Activated T-cell treated with anti-CD3 and anti-CD28 coated beads, Interleukin-2, amount 50 U/mL, for 1 hour (primary cell): ENCODE measurements at places on chromosomes 16 and 17.

DNA sequence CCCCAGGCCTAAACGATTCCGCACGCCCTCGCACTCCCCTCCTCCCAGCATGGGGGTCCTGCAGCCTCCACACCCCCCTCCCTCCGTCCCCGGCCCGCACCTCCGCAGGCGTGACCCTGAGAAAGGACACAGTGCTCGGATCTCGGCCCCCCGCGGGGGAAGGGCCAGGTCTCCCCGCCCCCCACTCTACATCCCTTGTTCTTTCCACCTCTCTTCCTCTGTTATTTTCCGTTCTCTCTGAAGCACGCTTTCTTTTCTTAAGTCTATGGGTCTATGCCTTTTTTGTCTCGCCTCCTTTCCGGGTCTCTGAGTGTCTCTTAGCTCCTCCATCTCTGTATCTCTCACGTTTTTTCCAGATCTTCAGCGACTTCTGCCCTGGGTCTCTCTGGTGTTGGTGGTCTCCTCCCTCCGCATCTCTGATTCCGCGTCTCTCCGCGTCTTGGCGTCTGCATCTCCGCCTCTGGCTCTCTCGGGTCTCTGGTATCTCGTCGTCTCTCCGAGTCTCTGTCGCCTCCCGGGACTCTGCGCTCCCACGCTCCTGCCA, 2.1 kb upstream of the HES7 start:
- DNase-seq, result no peak

- DNase-seq, result no peak
Measured at GRCh38 chr16:89982318-89982717, 33.8 kb downstream of the DEF8 start.

DNA sequence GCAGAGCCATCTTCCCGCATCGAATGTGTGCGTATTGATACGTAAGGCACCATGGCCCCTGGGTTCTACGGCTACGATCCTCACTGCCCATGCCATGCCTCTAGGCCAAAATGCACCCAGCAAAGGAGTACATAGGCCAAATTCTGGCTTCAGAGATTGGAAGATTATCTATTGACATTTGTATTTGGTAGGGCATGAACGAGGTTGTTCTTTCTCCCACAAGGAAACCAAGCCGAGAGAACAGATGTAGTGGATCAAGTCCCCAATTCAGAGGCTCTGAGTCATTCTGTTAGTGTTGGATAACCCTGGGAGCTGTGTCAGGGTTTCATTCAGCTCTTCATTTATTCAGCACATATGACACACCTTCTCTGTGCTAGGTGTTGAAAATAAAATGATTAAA, 36.5 kb downstream of the HOXB1 start:
- DNase-seq, result no peak

DNA sequence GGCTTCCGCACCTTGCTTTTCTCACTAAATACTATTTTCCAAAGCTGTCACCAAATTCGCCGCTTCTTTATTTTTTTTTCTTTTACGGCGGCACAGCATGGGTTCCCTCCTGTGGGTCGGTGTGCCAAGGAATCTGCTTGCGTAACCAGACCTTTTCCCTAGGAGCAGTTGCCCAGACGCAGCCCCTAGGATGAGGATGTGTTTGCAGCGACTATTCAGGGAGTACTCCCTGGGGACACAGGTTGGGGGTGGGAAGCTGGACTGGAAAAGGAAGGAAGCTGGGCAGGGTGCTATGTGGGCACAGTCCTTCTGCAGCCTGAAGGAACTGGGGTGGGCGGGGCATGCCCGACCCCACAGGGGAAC, 49.0 kb upstream of the ZCCHC14 start:
- no peak for DNase-seq

DNA sequence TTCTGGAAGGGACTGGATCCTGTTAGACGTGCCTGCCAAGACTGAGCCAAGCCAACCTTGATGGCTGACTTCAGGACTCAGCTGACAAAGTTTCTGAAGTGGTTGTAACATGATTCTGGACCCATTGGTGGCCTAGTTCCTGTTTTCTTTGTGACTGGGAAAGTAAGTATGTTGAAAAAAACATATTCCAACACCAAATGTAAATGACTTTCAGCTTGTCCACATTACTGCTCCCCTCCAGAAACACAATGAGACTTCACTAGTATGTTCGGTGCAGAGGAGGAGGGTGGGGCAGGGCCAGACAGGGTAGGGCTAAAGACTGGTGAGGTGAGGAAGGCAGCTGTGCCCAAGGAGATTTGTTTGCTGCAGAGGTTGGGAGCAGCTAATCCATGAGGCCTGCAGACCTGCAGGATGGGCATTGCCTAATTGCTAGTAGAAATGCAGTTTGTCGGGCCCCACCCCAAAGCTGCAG, 26.4 kb downstream of the NMT1 start:
- DNase-seq, result no peak

DNA sequence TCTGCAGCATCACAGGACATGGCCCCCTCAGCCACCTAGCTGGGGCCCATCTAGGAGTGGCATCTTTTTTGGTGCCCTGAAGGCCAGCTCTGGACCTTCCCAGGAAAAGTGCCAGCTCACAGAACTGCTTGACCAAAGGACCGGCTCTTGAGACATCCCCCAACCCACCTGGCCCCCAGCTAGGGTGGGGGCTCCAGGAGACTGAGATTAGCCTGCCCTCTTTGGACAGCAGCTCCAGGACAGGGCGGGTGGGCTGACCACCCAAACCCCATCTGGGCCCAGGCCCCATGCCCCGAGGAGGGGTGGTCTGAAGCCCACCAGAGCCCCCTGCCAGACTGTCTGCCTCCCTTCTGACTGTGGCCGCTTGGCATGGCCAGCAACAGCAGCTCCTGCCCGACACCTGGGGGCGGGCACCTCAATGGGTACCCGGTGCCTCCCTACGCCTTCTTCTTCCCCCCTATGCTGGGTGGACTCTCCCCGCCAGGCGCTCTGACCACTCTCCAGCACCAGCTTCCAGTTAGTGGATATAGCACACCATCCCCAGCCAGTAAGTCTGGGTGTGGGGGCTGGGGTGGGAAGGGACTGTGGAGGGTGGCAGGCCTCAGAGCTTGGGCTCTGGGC, 22.0 kb downstream of the RARA start:
- no peak for DNase-seq
